Kidney capillary endothelial cell (primary cell): ENCODE measurements at places on chromosomes 2 and 18.
A peak's percentile ranks its signal among the peaks of the same experiment; 100 is the strongest.

DNA sequence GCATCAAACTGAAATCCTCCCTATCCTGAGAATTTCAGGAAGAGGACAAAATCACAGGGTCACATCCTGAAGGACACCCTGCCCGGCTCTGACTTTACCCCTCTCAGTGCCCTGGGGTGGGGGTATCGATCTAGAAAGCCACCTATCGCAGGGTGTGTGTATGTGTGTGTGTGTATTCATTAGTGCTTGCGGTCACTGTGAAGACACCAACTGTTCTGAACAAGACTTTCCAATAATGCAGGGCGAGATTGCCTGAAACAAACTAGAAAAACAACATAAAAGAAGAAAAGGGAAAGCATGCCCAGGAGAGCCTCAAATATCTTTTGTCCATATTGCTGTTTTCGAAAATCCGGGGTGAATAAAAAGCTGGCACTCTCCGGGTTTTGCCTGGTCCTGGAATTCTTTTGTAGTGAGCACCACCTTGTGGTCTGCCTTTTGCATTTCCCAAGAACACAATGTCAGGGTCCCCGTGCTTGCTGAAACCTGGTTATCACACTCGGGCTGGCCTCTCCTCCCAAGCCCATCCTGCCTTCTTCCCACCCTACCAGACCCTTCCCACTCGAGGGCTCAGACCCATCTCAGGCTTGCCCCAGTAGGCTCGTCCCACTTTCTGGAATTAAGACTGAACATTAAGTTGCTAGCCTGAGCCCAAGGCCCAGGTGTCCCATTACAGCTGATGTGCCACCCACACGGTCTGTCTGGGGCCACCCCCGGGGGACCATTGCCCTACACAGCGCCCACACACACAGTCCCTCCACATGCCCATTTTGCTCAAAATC is 25.0 kb upstream of the COPS8 start:
- DNase-seq: peak; percentile 53

DNA sequence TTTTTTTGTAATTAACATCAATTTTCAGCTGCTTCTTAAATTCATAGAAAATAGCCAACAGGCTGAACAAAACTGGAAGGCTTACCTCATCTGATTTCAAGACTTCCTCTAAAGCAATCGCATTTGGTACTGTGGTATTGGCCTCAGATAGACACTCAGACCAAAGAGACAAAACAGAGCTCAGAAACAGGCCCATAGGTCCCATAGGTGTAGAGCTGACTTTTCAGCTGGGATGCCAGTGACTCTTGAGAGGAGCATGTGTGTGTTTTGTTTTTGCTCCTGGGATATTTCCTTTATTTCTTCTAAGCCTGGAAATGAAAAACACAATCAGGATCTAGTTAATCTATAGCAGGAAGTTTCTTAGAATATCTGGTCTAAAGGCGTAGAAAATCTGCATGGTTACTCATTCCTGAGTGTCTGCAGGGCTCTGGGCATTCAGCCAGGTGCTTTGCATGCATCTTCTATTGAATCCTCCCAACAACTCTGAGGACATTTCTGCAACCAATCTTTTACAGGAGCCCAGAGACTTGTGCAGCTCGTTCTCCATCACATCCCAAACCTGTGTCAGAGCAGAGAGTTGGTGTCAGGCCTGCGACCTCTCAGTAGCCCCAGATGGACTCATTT is 190.8 kb downstream of the RTP5 start:
- DNase-seq: no peak

DNA sequence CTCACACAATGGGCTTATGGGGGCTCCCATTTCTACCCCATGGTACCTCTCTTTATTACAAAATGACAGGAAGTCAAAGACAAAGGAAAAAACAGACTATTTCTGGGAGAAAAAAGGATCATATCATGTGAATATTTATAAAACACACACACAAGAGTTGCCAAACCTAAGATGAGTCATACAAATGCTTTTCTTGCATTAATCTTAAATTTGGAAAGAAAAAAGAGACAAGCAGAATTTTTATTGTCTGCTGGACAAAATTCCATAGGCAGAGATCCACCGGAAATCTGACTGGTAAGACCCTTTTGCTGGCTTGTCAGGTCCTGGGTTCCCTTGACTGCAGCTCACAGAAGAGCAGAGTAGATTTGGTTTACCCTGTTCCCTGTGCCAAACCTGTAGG is 1732.3 kb upstream of the PIK3C3 start:
- DNase-seq: no peak

- DNase-seq: no peak
Observed at GRCh38 chr18:48032876-48033789, 102.7 kb upstream of the SMAD2 start.

GRCh38 chr2:17495590-17495989 is 22.6 kb downstream of the RAD51AP2 start:
- DNase-seq: no peak

GRCh38 chr2:214575465-214575864 is 164.6 kb downstream of the VWC2L start:
- DNase-seq: no peak

DNA sequence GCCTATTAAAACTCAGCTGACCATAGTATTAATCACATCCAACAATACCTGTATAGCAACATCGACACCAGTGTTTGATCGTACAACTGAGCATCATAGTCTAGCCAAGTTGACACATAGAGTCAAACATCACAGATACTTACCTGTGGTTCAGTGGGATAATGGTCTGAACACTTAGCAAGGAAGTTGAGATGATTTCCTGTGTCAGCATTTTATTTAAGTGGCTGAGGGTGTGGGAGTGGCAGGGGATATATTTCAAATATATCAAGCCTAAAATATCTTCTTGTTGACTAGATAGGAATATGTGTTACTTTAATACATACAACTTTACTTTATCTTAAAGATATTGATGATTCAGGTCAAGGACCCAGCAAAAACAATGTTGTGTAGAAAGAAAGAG is 1038.6 kb downstream of the TSN start:
- DNase-seq: no peak

DNA sequence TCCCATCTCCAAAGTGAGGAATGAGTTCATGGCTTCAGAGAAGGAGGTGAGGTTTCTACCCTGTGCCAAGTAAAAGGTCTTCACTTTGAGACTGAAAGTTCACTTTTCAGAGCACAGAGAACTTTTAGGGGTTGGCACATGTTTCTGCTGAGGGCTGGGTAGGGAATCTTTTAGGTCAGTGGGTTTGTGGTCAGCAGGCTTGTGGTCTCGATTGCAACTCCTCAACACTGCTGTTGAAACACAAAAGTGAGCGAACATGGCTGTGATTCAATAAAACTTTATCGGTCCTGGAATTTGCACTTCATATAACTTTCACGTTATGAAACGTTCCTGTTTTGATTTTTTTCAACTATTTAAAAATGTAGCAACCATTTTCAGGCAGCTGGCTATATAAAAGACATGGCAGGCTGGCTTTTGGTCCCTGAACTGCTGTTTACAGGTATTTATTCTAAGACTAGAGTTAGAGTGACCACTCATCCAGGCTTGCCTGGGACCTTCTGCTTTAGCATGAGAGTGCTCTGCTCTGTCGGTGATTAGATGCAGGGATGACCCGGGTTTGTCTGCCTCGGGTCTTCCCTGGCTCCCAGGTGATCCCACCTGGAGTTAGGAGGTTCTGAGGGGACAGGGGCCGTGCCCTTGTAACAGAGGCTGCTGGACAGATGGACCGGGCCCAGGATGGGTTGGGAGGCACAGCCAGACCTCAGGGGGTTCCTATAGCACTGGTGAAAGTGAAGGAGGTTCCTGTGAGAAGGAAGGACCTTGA is 62.7 kb upstream of the TAF1B start:
- DNase-seq: no peak

DNA sequence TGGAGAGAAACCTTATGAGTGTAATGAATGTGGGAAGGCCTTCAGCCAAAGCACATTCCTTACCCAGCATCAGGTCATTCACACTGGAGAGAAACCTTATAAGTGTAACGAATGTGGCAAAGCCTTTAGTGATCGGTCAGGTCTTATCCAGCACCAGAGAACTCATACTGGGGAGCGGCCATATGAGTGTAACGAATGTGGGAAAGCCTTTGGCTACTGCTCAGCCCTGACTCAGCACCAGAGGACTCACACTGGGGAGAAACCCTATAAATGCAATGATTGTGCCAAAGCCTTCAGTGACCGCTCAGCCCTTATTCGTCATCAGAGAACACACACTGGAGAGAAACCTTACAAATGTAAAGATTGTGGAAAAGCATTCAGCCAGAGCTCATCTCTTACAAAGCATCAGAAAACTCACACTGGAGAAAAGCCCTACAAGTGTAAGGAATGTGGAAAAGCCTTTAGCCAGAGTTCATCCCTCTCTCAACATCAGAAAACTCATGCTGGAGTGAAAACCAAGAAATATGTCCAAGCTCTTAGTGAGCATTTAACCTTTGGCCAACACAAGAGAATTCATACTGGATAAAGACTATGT is 7.8 kb downstream of the ZNF892 start:
- DNase-seq: no peak

GRCh38 chr2:69062307-69062962 is 49.5 kb downstream of the ANTXR1 start:
- no peak for DNase-seq
